ENCODE measurements at places on chromosomes 1 and 21. TPM values are rescaled to one million over a fixed set of nuclear protein-coding genes. Genes with fewer than 3 reads are reported as not detected.

DNA sequence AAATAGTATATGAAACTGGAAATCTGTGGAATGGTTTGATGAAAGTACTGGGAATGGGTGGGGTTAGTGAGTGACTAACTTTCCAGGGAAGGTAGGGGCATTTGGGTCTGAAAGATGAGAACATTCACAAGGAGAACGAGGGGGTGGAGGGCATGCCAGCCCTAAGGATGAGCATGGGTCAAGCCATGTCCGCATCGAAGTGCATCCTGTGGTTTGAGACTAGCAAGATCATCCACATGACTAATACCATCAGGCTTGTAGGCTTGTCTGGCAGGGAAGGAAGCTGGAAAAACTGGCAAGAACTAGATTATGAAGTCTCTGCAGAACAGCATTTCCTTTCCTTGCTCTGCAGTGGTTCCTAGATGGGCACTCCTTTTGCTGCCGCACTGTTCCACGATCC lies 70.4 kb upstream of the UBE2U start:
- ATAC-seq = peak; percentile 57

ZCCHC17 gene
- 17.5 TPM for total RNA-seq

FCGR3A gene
- total RNA-seq = 1.00 TPM

GRCh38 chr21:42818328-42818749 lies 61.0 kb downstream of the WDR4 start:
- ATAC-seq = peak; percentile 87

CHIA gene
- not detected for total RNA-seq

- ATAC-seq = peak; percentile 43
Measured at GRCh38 chr1:2636733-2637132, 3.9 kb upstream of the MMEL1 start.

DNA sequence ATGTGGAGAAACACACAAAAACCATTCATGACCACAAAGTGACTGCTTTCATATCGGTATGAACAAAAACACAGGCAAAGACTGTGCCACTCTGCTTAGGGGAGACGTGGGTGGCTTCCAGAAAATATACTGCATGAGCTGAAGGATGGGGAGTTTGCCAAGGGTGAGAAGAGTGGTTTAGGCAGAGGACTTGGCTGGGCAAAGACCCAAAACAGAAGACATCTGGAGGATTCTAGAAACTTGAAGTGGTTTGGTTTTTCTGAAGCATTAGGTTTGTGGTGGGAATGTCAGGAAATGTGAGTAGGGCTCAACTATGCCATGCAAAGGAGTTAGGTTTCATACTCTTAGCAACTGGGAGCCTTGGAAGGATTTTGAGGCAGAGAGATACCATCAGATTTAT lies 26.6 kb upstream of the DNM3 start:
- ATAC-seq = no peak

SLC35E2B gene
- total RNA-seq = 17.4 TPM

DNA sequence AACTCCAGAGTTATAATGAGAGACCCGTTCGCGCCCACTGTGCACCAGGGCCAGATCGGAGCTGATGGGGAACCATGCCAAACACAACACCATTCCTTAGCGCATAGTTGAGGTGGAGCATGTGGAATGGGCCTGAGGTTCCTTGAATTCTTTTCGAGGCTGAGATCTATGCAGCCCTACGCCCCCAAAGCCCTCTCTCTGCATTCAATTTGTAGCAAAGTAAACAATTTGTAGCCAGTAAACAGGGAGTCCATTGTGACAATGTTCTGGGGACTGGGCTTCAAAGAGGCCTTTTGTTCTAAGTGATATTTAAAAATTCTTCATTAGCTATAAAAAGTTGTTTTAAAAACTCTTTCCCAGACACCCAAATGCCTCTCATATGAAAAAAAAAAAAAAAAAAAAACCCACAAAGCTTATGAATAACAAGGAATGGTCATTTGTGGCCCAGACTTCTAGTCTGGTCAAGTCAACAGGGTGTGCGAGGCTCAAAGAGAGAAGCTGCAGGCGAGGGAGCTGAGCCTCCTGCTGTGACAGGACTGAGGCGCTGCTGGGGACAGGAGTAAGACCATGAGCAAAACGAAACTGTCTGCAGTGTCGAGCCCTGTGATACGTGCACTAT lies 30.6 kb upstream of the KCNE2 start:
- ATAC-seq = no peak
